ENCODE measurements at places on chromosomes 7 and 10.

DNA sequence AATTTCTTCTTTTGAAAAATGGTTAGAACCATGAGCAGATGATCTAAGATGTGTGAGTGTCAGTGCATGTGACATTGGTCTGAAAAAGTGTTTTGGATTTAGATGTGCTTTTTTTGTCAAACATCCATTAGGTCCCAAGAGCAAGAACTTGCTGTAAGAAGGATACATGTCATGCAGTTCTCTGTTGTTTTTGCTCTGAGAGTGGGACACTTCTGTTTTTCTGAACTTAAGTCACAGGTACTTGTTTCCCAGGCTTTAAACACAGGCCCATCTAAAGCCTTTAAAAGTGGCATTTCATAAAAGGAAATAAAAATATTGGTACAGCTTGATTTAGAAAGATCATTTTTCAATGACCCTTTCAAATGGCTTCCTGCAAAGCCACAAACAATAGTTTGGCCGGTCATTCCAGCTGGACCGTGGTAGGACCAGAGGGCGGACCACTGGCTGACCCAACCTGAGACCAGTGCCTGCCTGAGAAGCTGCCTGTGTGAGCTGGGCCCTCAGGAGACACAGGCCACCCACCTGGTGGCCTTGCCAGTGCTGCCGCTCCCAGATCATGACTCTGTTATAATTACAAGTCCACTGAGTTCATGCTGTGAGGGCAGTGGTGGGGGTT lies 92.7 kb downstream of the EEPD1 start:
- no peak for DNase-seq

DNA sequence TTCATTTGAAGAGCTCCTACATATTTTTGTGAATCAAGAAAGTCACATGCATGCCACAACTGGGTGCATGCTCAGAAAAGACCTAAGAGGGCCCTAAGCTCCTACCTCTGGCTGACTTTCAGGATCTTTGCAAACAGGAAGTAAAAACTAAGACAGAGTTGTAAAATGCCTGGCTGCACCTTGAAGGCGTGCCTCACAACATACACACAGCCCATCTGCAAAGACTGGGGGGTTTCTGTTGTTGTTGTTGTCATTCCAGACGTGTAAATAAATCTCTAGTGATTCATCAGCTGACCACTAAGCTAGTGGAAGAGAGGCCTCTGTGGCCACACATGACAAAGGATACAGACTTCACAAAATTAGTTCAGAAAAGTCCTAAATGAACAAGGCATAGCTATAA lies 31.8 kb downstream of the SMURF1 start:
- no peak for DNase-seq

GRCh38 chr10:34189830-34190229 lies 625.3 kb downstream of the PARD3 start:
- no peak for DNase-seq

GRCh38 chr7:36781011-36781738 lies 56.9 kb upstream of the AOAH start:
- DNase-seq: no peak

GRCh38 chr10:87670586-87670985 lies 10.9 kb downstream of the PAPSS2 start:
- DNase-seq: no peak

GRCh38 chr7:79090543-79090942 lies 362.9 kb downstream of the MAGI2 start:
- no peak for DNase-seq

DNA sequence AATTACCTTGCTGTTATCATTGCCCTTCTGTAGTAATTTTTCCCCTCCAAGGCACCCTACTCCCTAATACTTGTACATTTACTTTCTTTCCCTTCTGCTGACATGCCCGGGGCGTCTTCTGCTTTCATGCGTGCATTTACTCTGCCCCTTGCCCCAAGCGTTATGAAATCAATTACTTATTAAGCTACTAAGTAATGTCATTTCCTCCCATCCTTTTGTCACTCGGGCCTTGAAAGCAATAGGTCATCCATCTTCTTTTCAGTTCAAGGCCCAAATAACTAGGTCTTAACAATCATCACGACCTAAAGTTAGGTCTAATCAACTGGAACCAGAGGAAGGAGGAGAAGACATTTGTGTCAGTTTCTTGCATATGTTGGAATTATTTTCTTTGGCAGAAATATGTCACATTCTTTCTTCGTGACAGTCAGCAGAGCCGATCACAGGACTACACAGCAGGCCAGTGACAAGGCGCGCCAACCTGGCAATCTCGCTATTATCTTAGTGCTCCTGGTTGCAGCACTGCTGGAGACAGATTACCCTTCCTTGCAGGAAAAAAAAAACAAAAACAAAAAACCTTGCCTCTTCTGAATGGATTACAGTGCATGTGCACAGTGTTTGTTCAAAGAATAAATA lies 179.2 kb downstream of the RELN start:
- no peak for DNase-seq

GRCh38 chr10:110163841-110164240 lies 43.6 kb upstream of the MXI1 start:
- no peak for DNase-seq
